Activated T-helper 1 cell treated with anti-CD3 and anti-CD28 coated beads, Interleukin-12 subunit alpha, Interleukin-12 subunit beta, Interleukin-2, Interleukin-4 antibody, amounts not matched to agents 30 ng/mL and 10 ng/mL and 1 ng/mL, durations not matched to agents 14 hours and 24 hours and 36 hours (primary cell): ENCODE measurements at places on chromosomes 16 and 17.

GRCh38 chr17:35210741-35211140, 16.5 kb upstream of the SLC35G3 start:
- no peak for DNase-seq

DNA sequence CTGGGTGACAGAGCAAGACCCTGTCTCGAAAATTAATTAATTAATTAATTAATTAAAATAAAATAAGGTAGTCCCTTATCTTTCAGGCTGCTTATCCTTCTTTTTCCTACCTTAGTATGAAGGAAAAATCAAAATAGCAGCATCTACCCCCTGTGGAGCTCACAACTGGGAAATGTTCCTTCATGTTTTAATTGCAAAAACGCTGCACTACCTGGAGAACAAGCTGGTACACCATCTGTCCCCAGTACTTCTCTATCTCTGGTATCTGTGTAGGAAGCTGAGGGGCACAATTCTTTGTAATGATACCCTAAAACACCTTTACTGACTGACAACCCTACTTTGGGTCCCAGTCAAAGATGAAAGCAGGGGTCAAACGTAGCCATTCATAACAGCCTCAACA, 55.1 kb upstream of the MNT start:
- no peak for DNase-seq

DNA sequence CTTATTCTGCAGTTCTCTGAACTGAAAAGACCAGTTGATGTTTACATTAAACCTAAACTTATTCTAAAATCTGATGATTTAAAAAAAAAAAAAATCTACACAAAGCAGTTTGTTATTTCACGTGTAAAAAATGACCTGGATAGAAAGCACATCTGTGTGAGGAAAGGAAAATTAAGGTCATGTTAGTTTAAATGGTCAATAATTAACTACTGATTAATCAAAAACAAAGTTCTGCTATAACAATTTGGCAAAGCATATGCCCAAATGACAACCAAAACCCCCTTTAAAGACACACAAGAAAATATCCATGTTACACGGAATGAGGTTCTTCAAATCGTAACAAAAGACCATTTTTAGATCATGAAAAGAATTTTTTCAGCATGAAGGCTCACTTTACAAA, 30.4 kb downstream of the CACNG1 start:
- no peak for DNase-seq

GRCh38 chr17:4708436-4708835, 2.0 kb upstream of the ARRB2 start:
- DNase-seq = peak; percentile 56

DNA sequence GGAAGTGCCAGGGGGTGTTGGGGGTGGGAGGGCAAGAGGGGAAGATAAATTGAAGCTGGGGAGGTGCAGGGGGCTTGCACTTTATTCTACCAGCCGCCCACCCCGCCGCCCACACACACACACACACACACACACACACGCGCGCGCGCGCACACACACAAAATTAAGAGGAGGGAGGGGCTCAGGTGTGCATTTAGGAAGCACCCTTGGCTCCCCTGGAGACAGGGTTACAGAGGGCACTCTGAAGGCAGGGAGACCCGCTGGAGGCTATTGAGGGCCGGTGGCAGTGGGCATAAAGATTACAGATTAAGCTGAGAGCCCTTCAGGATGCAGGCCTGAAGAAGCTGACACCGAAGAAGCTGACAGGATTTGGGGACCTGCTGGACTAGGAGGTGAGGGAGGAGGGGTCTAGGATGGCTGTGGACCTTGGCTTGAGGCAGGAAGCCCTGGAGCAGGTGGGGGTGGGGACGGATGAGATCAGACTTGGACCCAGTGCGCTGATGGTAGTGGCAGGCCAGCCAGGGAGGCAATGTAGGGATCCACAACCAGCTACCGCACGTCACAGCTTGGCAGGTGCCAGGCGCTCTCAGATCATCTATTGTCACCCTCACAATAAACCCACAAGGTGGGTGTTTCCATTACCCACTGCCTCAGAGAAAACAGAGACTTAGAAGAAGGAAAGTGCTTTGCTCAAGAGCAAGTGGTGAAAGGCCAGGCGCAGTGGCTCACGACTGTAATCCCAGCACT, 772 bp upstream of the SAMD14 start:
- DNase-seq = no peak
